Memory B cell (primary cell): ENCODE measurements at places on chromosomes 7 and 10.

DNA sequence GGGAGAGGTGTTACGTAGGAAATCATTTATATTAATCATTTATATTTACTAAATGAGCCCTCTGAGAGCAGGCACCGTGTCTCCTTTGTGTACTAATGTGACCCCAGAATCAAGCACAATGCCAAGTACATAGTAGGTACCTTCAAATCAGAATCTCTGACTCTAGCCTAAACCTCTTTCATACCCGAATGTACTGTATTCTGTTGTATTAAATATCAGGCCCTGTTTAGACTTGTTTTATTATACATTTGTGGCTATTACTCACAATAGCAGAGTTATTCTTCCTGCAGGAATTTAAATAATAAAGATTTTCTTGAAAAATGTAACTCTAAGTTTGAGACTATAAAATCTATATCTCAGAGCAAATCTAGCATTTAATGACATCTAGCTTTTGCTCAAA lies 297.3 kb downstream of the EXOC4 start:
- peaks cover 11% of the 10 kb centered on the region for H3K36me3 ChIP-seq
- no peaks in the 10 kb centered on the region for H3K4me1 ChIP-seq
- no peak for DNase-seq
- H3K27ac ChIP-seq, result no peak overlapping the region

DNA sequence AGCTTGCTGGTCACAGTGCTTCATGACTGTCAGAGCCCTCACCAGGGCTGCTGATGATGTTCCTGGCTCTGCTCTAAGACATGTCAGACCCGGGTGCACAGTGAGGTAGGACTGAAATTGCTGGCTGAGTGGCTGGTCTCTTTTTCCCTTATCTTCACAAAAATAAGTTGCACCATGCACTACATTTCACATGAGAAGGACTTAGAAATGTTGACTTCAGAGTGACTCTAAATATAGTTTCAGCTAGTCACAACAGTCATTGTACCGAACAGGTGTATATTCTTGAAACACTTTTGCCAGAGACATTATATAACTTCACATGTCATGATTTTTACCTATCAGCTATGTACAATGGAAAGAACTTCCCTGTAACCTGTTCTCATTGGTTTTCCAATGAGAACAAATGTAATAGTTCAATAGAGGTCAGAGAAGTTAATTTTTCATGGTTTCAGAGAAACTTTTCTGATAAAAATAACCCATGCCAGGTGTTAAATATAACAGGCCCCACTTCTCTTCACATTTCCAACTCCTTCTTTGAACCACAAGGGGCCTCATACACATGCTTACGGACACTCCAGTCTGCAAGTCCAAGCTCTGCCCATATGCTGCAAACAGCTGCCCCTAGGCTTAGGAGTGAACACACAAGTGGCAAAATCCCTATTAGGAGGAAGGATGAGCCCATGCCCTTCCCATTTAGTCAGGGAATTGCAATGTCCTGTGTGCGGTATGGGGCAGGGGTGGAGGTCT lies 115.6 kb downstream of the CDK6 start:
- H3K27me3 ChIP-seq, result no peaks in the 10 kb centered on the region
- peaks cover 16% of the 10 kb centered on the region for H3K36me3 ChIP-seq
- DNase-seq, result no peak
- H3K27ac ChIP-seq, result no peak overlapping the region
- H3K4me3 ChIP-seq, result no peak overlapping the region

DNA sequence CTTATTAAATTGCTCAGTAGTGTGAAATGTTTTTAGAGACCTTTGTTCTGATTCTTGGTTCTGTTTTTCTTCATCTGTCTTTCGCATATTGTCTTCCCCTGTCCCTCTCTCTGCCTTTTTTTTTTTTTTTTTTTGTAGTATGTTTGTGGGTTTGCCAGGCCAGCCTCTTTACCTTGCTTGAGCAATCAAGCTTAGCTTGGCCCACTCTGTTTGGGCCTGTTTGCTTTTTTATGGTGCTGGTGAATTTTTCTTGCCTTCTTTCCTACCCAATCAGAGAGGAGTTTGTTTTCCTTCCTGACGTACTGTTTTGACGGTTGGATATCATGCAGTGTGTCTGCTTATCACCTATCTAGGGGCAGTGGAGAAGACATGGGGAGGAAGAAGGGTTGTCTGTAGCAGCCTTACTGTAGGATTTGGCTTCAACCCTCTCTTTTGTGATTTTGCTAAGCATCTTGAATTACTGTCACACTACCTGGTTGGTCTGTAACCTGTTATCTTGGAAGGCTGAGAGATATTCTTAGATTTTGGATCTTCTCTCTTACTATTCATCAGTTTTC lies 64.0 kb downstream of the BBS9 start:
- DNase-seq, result no peak
- peaks cover 15% of the 10 kb centered on the region for H3K36me3 ChIP-seq
- peaks cover 32% of the 10 kb centered on the region for H3K4me1 ChIP-seq
- H3K27ac ChIP-seq, result peak overlapping the region; percentile 2
- H3K4me3 ChIP-seq, result no peak overlapping the region
- H3K27me3 ChIP-seq, result no peaks in the 10 kb centered on the region

GRCh38 chr7:133983685-133984419 lies 143.3 kb upstream of the LRGUK start:
- H3K36me3 ChIP-seq, result peaks cover 9% of the 10 kb centered on the region
- H3K27ac ChIP-seq, result no peak overlapping the region
- peaks cover 2% of the 10 kb centered on the region for H3K4me1 ChIP-seq
- no peaks in the 10 kb centered on the region for H3K27me3 ChIP-seq
- H3K4me3 ChIP-seq, result no peak overlapping the region

- H3K27ac ChIP-seq, result no peak overlapping the region
- no peaks in the 10 kb centered on the region for H3K36me3 ChIP-seq
- no peak for DNase-seq
- peaks cover 5% of the 10 kb centered on the region for H3K27me3 ChIP-seq
- H3K4me1 ChIP-seq, result no peaks in the 10 kb centered on the region
- no peak overlapping the region for H3K4me3 ChIP-seq
Measured at GRCh38 chr7:78232806-78233205, 434.2 kb downstream of the PHTF2 start.

- H3K27ac ChIP-seq, result no peak overlapping the region
- no peak overlapping the region for H3K4me3 ChIP-seq
- no peaks in the 10 kb centered on the region for H3K4me1 ChIP-seq
- no peaks in the 10 kb centered on the region for H3K36me3 ChIP-seq
- H3K27me3 ChIP-seq, result peaks cover 12% of the 10 kb centered on the region
Measured at GRCh38 chr10:47078393-47079203, 167.4 kb downstream of the PTPN20 start.

DNA sequence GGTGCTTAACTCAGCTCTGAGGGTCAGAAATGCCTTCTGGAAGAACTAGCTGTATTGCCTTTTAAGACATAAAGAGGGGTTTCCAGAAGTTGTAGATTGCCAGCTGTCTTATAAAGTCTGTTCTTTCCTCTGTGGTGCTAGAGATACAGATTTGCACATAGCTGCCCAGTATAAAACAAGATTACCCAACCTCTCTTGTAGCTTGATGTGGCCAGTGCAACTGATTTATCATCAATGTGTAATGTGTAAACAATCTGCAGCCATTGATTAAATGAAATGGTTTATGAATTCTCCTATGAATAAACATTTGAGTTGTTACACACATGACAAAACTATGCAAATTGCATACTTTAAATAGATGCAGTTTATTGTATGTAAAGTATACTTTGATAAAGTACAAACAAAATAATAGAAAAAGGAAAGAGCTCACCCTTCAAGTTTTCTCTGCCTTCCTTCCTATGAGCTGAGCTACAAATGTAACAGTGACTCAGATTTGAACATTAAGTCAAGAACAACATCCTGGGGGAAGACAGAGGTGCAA lies 195.2 kb downstream of the TMEM26 start:
- H3K4me3 ChIP-seq, result no peak overlapping the region
- no peaks in the 10 kb centered on the region for H3K4me1 ChIP-seq
- H3K36me3 ChIP-seq, result no peaks in the 10 kb centered on the region
- H3K27ac ChIP-seq, result no peak overlapping the region

- no peaks in the 10 kb centered on the region for H3K4me1 ChIP-seq
- no peak for DNase-seq
- peaks cover 4% of the 10 kb centered on the region for H3K27me3 ChIP-seq
Measured at GRCh38 chr7:93006480-93007095, 111.2 kb downstream of the SAMD9 start.

GRCh38 chr7:490461-491291 lies 29.0 kb downstream of the PDGFA start:
- H3K4me3 ChIP-seq, result no peak overlapping the region
- peaks cover 2% of the 10 kb centered on the region for H3K4me1 ChIP-seq
- DNase-seq, result no peak
- H3K27me3 ChIP-seq, result peaks cover 13% of the 10 kb centered on the region
- H3K27ac ChIP-seq, result no peak overlapping the region

GRCh38 chr10:6416892-6417512 lies 163.1 kb downstream of the PRKCQ start:
- H3K4me1 ChIP-seq, result no peaks in the 10 kb centered on the region
- no peak overlapping the region for H3K4me3 ChIP-seq
- no peak overlapping the region for H3K27ac ChIP-seq
- peak; percentile 41 for DNase-seq

DNA sequence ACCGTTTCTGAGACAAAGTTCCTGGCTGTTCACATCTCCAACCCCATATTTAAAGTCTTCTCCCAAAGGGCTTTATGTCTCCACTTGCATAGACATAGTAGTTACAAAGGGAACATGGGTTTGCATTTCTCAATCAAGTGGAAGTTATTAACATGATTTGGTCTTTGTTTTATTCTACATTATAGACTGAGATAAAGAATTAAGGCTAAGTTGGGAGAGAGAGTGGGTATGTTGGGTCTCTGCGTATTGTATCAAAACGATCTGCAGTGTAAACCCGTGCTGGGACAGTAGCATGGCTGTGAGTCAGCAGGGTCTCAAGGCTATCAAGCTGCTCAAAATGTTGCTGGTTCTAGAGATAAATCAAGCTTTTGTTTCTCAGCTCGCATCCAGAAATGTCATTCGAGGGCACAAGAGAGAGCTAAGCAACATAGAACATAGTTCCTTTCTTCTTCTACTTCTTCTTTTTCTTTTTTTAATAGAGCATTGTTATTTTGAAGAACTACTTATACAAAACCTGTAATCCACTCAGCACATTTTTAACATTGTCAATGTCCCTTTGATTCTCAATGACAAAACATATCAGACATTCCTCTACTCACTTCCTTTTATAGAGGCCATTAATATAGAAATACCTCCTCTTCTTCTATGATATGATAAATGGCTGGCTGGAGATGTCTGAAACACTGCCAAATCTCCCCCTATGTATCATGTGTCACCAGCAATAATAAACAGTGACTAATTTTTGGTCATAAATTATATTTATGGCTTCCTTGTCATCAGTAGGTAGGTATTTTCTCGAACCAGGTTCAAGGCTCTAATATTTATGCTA lies 34.5 kb upstream of the RHOBTB1 start:
- DNase-seq, result no peak
- H3K27ac ChIP-seq, result no peak overlapping the region
- H3K36me3 ChIP-seq, result no peaks in the 10 kb centered on the region
- H3K4me3 ChIP-seq, result no peak overlapping the region
- peaks cover 6% of the 10 kb centered on the region for H3K27me3 ChIP-seq

DNA sequence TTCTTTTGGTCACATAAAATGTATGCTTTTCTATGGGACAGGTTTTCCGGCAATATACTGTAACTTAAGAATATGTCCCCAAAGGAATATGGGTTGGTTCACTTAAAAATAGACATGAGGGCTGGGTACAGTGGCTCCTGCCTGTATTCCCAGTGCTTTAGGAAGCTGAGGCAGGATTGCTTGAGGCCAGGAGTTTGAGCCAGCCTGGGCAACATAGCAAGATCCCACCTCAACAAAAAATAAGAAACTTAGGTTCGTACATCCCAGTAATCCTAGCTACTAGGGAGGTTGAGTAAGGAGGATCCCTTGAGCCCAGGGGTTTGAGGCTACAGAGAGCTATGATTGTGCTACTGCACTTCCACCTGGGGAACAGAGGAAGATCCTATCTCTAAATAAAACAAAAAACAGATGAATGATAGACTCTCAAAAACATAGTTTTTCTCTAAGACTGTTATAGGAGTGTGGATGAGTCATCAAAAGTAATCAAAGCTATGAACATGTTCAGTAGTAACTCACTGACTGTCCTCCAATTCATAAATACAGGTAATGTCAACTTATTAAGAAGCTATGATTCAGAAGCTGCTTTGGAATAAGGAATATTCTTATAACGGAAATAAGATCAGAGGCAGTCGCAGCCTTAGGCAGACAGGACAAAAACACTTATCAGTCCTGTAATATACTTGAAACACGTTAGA lies 2.6 kb upstream of the SEC31B start:
- H3K4me1 ChIP-seq, result peaks cover 11% of the 10 kb centered on the region
- DNase-seq, result no peak
- peaks cover 3% of the 10 kb centered on the region for H3K27me3 ChIP-seq
- H3K36me3 ChIP-seq, result peaks cover 30% of the 10 kb centered on the region
- no peak overlapping the region for H3K4me3 ChIP-seq

DNA sequence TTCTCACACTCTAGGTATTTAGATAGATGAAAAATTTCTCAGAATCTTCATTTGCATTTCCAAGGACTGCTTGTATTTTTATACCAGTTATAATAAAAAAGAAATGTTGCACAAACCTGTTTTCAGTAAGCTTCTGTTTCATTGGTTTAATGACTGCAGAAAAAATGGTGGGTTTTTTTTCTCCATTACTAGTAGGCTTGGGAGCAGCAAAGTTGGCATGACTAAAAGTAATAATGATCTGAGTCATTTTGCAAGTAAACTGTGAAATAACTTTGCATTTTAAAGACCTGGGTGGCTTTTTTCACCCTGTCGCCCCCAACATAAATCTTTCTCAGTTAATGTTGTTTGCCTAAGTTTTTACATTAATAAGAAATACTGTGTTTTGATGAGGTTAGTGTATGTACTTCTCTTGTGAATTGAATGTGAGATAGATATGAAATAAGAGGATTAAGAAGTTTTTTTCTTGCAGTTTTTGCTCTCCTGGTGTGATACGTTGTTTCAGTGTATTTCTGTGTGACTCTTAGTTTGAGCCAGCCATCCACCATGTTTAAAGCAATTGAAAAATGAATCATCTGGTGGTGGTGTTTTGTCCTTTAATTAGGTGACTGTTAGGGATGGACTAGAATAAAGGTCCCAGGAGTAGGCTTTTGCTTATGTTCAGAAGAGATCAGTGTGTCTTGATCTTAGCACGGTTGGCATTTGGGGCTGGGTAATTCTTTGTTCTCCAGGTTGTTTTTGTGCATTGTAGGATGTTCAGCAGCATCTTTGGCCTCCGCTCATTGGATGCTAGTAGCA lies 1.8 kb downstream of the GNAI1 start:
- H3K4me3 ChIP-seq, result no peak overlapping the region
- no peak overlapping the region for H3K27ac ChIP-seq
- H3K4me1 ChIP-seq, result peaks cover 7% of the 10 kb centered on the region
- peaks cover 18% of the 10 kb centered on the region for H3K27me3 ChIP-seq
- H3K36me3 ChIP-seq, result no peaks in the 10 kb centered on the region

GRCh38 chr10:5929442-5929841 lies 39.4 kb downstream of the FBH1 start:
- no peak overlapping the region for H3K4me3 ChIP-seq
- no peaks in the 10 kb centered on the region for H3K27me3 ChIP-seq
- H3K36me3 ChIP-seq, result peaks cover 34% of the 10 kb centered on the region

- no peaks in the 10 kb centered on the region for H3K36me3 ChIP-seq
- no peak for DNase-seq
- H3K4me1 ChIP-seq, result no peaks in the 10 kb centered on the region
- H3K4me3 ChIP-seq, result no peak overlapping the region
- peaks cover 2% of the 10 kb centered on the region for H3K27me3 ChIP-seq
Measured at GRCh38 chr7:95649546-95649945, 53.2 kb upstream of the PDK4 start.
